ENCODE measurements at places on chromosomes 2 and 18. TPM values are rescaled to one million over a fixed set of nuclear protein-coding genes. Genes with fewer than 3 reads are reported as not detected.

CCDC74A gene
- 20.7 TPM for total RNA-seq

TDRD15 gene
- 1.4 TPM for total RNA-seq

SCN3A gene
- 25.4 TPM for total RNA-seq

ABCG5 gene
- total RNA-seq = 0.06 TPM

IL36B gene
- not detected for total RNA-seq

PLEKHH2 gene
- total RNA-seq = 14.9 TPM

KRTCAP3 gene
- total RNA-seq = 0.72 TPM

SLC38A11 gene
- total RNA-seq = 28.9 TPM

ARHGAP25 gene
- total RNA-seq = 7.2 TPM

SKA1 gene
- total RNA-seq = 4.8 TPM

PLA2R1 gene
- total RNA-seq = 56.4 TPM

ZBTB7C gene
- total RNA-seq = 15.7 TPM

NEU2 gene
- total RNA-seq = not detected

LYPD6 gene
- total RNA-seq = 42.6 TPM

DSG2 gene
- total RNA-seq = 12.2 TPM

SKOR2 gene
- 1.3 TPM for total RNA-seq

AKAIN1 gene
- total RNA-seq = 1.9 TPM

CLEC4F gene
- total RNA-seq = not detected

GPR75 gene
- 17.5 TPM for total RNA-seq

HNMT gene
- total RNA-seq = 61.6 TPM

COMMD1 gene
- total RNA-seq = 43.1 TPM

UCN gene
- 2.6 TPM for total RNA-seq

C2orf76 gene
- total RNA-seq = 29.5 TPM

CHST9 gene
- 8.2 TPM for total RNA-seq

FAM110C gene
- total RNA-seq = 3.8 TPM

CTAGE1 gene
- not detected for total RNA-seq

MRO gene
- total RNA-seq = 11.5 TPM

C2orf66 gene
- total RNA-seq = 0.28 TPM

PLCL1 gene
- 12.1 TPM for total RNA-seq

VAMP8 gene
- 10.3 TPM for total RNA-seq

EPB41L3 gene
- 226 TPM for total RNA-seq

CFAP210 gene
- total RNA-seq = 2.8 TPM

CFAP65 gene
- 0.79 TPM for total RNA-seq

ASAP2 gene
- 48.6 TPM for total RNA-seq

MAP3K19 gene
- 16.0 TPM for total RNA-seq

LYPD1 gene
- total RNA-seq = 54.2 TPM

CD28 gene
- 3.7 TPM for total RNA-seq

KYNU gene
- total RNA-seq = 1.4 TPM

ANKRD12 gene
- 97.1 TPM for total RNA-seq

ADCY3 gene
- total RNA-seq = 40.4 TPM

EXOC6B gene
- 39.0 TPM for total RNA-seq

LRP2 gene
- total RNA-seq = 3.8 TPM

GRB14 gene
- 11.3 TPM for total RNA-seq

GBX2 gene
- 1.9 TPM for total RNA-seq

ATP6V1B1 gene
- not detected for total RNA-seq

ZNF385B gene
- total RNA-seq = 5.0 TPM

AQP12B gene
- not detected for total RNA-seq
